ENCODE measurements at places on chromosomes 1 and 21.

DNA sequence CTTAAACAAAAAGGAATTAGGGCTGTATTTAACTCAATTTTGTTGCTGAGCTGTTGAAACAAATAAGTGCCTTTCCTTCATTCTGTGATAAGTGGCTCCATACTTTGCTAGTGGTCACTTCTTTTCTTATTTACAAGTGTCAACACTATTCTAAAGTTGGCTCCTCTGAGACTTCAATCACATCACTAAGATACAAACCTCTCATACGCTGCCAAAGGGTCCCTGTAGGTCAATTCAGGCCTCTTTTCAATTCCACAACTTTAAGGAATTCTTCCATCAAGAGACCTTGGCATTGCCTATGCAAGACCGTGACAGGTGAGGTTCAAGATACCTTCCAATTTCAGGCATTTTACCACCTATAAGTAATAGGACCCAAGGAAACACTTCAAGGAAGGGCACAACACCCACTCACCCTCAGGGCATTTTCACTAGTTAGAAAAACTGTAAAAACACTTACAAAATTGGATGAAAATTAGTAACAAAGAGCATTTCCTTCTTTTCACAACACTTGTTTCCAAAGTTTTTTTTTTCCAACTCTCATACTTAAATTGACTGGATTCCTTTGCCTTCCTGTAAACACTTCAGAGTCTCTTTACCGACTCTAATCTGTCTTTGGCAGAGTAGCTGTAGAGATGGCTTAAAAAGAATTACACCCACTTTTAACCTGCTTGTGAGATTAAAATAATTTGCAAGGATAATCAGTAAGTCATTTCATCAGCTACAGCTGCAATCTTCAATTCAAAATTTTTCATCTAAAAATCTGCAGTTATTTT lies 24.5 kb downstream of the SERBP1 start:
- no peak for DNase-seq

GRCh38 chr1:81780705-81781454 lies 19.9 kb upstream of the ADGRL2 start:
- no peak for DNase-seq

GRCh38 chr1:216749232-216749631 lies 26.0 kb upstream of the ESRRG start:
- no peak for DNase-seq

DNA sequence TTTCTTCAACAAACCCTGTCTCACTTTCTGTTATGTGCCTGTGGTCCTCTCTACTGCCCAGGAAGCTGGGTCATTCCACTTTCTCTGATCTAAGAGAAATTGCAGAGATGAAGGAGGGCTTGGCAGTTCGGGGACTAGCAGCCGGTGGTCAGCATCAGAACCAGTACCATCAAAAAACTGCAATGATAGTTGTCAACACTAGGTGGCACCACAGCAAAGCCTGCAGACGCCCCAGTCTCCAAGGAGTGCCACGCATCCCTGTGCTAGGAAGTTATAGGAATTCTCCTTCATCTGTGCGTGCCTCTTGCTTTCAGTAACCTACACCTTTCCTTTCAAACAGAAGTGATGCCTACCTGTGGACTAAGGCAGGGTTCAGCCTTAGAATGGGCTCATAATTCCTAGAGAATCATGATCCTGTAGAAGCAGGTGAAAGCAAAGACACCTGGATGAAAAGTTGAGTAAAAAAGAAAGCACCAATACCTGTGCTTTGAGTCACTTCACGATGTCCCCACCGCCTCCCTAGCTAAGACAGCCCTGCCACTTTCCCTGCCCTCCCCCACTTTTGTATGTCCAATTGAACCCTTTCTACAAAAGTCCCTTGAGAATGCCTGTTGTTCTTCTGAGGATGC lies 129.2 kb downstream of the ADAMTS1 start:
- DNase-seq: no peak

GRCh38 chr1:165844114-165844798 lies 16.8 kb downstream of the UCK2 start:
- DNase-seq: no peak

GRCh38 chr1:234398849-234399381 lies 25.7 kb downstream of the COA6 start:
- DNase-seq: no peak

- no peak for DNase-seq
Observed at GRCh38 chr1:219639876-219640577, 27.1 kb upstream of the ZC3H11B start.

- no peak for DNase-seq
Observed at GRCh38 chr1:219281831-219282230, 108.2 kb downstream of the LYPLAL1 start.

DNA sequence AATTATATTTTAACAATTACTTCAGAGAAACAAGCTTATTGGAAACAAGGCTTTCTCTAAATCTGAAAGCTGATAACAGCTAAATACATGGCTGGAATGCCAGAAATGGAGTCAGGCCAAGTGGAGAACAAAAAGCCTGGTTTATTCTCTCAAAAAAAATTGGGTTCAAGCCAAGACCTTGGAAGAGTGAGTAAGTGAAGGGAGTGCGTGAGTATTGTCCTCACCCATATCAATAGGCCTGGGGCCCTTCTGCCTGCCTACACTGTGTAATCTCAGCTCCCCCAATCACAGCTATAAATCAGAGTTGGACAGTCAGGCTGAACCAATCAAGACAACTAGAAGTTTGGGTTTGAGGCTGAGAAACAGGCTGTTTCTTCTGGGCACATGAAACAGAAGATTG lies 7.4 kb downstream of the KYAT3 start:
- DNase-seq: peak; percentile 84

DNA sequence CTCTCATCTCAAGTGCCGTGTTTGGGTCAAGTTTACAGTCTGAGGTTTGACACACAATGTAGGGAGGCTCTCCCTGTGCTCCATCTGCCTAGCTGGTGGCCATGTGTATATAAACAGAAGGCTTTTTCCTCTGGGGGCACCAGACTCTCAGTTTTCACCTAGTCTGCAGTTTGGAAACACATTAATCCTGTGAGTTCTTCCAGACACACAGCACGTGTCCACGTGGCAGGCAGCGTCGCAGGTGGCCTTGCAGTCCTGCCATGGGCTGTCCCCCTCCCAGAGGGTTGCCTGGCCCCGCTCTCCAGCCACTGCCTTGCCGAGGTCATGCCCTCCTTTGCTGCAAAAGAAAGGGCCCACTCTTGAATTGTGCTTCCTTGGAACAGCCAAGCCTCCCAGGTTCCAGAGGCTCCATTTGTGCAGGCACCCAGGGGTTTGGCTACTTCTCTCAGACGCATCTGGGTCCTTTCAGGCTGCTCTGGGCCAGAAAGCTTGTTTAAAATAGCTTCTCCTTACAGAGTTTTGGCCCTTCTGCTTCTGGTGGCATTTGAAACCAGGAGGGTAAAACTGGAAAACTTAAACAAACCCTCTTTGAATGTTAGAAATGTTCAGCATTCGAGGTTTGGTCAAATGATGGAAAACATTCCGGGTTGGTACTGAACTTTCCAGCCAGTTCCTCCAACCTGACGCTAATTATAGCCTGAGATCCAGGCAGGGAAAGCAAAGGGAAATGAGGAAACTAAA lies 4.4 kb upstream of the RUNX1 start:
- DNase-seq: no peak

DNA sequence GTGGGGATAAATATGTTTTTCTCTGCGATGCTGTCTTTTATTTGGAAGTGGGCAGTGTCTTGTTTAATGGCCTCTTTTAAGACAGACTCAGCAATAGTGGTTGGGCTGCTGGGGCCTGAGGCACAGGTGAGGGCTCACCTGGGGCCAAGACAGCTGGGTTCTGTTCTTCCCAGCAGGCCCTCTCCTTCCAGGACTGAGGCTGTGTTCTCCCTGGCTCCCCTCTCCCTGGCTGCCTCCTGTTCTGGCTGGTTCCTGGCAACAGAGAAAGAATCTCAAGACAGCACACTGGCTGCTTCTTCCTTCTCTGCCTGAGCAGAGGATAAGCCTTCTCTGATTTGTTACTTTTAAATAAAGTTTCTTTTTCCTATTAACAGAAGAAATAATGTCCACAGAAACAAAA lies 7.4 kb upstream of the GRHL3 start:
- no peak for DNase-seq

DNA sequence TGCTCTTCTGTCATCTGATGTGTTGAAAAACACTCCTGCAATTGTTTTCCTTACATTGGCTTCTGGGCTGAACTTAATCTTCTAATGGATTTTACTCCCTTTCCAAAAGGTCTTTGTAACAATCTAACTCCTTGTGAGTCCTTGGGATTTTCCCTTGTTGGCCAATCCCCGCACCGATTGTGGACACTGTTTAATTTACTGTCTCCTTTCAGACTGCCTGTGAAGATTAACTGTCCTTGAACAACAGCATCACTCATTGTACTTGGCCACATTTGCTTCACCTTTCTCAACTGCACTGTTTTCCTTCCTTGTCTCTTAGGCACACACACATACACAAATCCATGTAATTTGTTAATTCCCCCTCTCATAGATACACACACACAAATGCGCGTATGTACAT lies 120.4 kb downstream of the SPATA46 start:
- no peak for DNase-seq

GRCh38 chr1:84347271-84347931 lies 45.9 kb downstream of the SAMD13 start:
- DNase-seq: no peak

DNA sequence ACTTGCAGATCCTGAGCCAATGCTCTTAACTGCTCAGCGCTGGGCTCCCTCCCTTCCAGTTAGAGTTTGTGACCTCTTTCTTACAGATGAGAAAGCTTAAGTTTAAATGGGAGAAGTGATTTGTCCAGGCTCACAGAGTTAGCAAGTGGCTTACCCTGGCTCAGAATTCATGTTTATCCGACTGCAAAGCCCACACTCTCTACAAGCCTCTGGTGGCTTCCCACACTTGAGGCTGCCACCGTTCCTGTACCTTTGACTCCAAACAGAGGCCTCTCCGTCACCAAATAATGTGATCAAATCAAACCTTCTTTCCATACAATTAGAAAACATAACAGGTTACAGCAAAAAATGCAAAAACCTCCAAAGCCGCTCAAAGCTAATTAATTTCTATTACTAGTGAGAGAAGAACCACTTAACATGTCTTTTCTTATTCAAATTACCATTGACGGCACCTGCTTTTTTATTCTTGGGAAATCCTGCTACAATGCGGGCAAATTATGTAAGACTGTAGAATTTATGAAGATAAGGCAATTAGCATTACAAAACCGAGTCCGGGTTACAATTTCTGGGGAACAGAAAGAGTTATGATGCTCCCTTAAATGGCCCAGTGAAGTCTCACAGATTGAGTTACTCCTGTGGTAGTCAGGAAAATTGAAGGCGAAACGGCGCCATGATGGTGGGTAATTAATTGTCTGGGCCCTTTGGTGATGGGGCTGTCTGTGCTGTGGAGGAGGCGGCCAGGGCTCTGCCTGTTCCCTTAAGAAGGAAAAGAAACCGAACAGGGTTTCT lies 324.3 kb upstream of the POU3F1 start:
- no peak for DNase-seq

DNA sequence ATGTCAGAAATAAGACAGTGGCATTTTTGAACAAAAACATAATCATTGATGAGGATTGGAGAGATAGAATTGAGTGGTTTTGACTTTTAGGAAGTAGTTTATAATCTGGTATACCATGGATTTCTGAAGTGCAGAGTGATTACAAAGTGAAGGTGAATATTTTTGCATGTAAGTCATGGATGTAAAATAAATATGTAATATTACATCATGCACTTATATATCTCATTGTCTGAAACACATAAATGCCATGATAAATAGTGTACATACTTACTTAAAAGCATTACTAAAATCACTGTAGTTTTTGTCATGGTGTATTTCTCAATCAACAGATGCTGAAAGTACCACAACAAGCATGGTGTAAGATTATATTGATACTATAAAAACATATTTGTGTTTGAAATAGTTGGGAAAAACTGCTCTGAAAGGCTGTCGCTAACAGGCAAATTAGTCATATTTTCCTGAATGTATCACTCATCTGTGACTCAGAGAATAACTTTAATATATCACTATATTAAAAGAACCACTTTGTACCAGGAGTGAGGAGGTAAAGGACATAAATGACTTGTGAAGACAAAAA lies 24.8 kb upstream of the RGS18 start:
- peak; percentile 20 for DNase-seq

DNA sequence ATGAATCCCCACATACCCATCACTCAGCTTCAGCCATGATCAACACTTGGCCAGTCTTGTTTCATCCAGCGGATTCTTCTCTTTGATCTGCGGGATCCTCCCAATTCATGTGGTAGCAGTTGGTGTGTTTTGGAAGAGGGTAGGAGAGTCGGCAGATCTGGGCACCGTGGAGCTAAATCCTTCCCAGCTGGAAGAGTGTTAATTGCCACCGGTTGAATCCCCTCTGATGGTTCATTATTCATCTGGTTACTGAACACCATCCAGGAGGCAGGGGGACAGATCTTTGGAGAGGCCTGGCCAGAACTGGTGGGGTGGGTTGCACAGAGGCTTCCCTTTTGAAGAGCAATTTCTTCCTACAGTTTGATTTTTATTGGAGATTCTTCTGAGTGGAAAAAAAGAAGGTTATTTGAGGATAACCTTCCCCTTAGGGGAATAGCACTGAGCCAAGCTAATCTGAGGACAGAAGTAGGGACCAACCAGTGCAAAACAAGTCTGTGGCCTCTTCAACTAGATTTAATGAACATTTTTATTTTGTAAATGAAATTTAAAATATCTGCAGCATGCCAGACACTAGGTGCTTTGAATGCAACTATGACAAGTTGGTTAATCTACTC lies 8.1 kb downstream of the NFASC start:
- no peak for DNase-seq

DNA sequence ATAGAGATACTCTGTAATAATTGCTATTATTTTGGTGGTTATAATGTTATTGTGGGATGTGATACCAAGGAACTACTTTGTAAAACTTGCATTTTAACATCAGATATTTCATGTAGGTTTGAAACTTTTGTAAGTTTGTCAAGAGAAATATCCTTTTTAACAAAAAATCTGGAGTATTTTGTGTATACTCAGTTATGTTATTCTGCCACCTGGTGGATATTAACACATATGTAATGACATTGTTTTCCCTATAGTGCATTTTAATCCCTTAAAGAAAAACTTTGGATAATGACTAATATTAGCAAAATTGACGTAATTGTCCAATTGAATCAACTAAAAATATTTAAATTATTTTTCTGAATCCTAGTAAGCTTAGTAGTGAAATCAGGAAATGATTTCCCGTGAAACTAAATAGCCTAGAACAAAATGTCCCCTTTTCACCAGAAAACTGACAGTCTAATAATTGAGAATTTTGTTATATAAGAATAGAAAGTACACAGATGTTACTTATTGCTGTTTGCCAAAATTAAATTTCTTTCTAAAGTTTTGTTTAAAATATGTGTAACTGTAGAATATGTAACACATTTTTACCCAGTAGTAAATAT lies 39.6 kb downstream of the KCTD3 start:
- DNase-seq: no peak

- DNase-seq: no peak
Observed at GRCh38 chr1:74775735-74776134, 42.8 kb downstream of the TYW3 start.

GRCh38 chr21:23939369-23940065 lies 1667.8 kb downstream of the MRPL39 start:
- no peak for DNase-seq

DNA sequence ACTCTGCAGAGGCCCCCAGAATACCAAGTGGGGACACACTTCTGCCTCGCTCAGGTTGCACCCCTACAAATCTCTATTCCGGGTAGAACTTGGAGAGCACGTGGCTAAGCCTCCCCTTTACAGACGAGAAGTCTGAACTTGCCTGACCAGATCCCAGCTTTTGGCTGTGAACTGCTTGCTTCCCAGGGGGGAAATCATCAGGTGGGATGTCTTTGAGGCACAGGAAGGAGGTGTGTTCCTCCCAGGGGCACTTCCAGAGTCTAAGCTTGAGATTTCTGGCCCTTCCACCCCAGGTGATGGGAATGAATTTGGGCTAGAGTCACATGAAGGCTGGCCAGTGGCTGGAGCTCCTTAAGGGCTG lies 1.3 kb upstream of the S100A3 start:
- no peak for DNase-seq

Measured in glomerular endothelial cell (primary cell).